Astrocyte (in vitro differentiated cells and primary cell): ENCODE measurements at places on chromosomes 13 and 19. TPM values are rescaled to one million over a fixed set of nuclear protein-coding genes. Genes with fewer than 3 reads are reported as not detected.

The ZNF506 gene
- 12.3 and 12.9 TPM in 2 replicates for total RNA-seq

The TEX29 gene
- 0.43 TPM in 1 of 2 replicates, not detected in the other for total RNA-seq

The RNF17 gene
- not detected in 2 replicates for total RNA-seq

The AMER2 gene
- 0.02 TPM in 1 of 2 replicates, not detected in the other for total RNA-seq

DNA sequence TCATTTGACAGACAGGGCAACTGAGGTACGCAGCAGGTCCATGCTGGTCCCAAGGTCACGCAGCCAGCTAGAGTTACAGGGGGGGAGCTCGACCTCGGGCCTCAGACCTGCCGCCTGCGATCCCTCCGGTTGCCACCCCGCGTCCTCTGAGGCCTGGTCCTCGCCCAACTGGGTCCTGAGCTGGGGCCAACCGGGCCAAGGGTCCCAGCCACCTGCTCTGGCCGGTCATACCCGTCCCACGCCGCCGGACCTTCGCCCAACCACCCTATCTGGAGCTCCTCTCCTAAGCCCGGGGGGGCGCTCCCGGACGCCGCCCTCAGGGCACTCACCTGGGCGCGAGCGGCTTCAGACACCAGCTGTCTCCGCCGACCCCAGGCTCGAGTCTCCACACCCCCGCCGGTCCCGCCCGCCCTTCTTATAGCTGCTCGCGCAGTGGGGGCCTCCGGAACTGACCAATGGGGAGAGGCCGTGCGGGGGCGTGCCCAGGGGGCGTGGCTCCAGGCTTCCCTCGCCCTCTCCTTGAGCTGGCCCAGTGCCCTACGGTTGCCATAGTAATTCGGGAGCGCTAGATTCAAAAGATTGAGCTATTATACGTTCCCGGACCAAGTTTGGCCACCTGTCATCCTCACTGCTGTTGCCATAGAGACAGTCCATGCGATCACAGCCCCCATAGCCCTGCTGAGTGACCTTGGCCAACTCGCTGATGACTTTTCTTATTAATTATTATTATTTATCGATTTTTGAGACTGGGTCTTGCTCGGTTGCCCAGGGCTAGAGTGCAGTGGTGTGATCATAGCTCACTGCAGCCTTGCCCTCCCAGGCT lies at the start of gene PLIN5:
TSS of gene PLIN5 (minus strand) at position 389 of the 823 bp plus-strand sequence. CDS start 1,150 bp downstream, outside the sequence.
- DNase-seq, result peak; percentile 6

DNA sequence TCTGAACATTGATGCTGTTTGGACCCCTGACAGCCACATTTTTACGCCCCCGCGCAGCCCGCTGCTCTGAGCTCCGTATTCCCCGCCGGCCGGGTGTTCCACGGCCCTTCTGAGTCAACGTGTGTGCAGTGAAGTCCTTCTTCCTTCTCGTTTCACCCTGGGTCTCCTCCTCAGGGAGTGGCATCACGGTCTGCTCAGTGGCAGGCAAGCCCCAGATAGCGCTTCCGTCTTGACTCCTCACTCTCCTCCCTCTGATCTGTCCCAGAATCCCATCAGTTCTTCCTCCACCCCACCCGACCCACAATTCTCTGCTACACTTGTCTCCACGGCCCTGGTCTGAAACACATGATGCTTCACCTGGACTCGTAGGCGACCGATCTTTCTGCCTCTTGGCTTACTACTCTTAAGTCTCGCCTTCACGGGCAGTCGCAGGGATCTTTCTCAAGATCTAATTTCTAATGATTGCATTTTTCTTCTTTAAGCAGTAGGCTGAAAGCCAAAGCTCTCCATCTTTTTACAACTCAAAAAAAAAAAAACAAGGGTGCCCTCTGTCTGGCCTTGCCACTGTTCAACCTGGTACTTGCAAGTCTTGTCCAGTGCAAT lies 33.9 kb downstream of the CCNE1 start:
- DNase-seq, result peak; percentile 22

GRCh38 chr19:50639121-50640112 lies at the start of gene SYT3:
SYT3 (minus strand) TSS chr19:50639881; CDS start chr19:50637411, 2,470 bp downstream.
- no peak for DNase-seq

GRCh38 chr19:33879818-33880575 lies 83.3 kb downstream of the KCTD15 start:
- no peak for DNase-seq

GRCh38 chr13:94917824-94918223 lies 205.5 kb upstream of the SOX21 start:
- DNase-seq, result no peak

DNA sequence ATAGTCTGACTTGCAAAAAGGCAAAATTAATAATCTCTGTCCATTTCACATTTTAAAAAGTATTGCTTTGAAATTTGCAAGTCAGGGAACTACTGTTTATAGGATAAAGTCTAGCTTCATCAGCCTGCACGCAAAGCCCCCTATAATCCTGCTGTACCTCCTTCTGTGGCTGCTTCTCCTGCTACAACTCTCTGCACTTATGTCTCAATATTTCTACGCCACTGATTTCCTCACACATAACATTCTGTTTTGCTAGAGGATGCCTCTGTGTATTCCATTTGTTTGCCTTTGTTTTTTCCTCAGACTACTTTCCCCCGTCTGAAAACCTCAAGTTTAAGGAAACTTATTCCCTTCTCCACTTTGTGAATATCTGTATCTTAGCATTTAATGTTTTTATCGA lies 389.9 kb downstream of the RFC3 start:
- no peak for DNase-seq
